ENCODE measurements at places on chromosomes 1 and 21. TPM values are rescaled to one million over a fixed set of nuclear protein-coding genes. Genes with fewer than 3 reads are reported as not detected.

The TRIM46 gene
- 1.1 TPM for total RNA-seq

The VASH2 gene
- 1.0 TPM for total RNA-seq

The SPRR1A gene
- total RNA-seq, result not detected

The PGLYRP4 gene
- total RNA-seq, result not detected

The SERTAD4 gene
- 4.8 TPM for total RNA-seq

The DENND2C gene
- total RNA-seq, result 1.5 TPM

The SNRNP40 gene
- 80.0 TPM for total RNA-seq

The RGS16 gene
- 5.0 TPM for total RNA-seq

The NUAK2 gene
- total RNA-seq, result 5.8 TPM

The DIO1 gene
- total RNA-seq, result not detected

The SHISAL2A gene
- total RNA-seq, result not detected

The RASAL2 gene
- 25.4 TPM for total RNA-seq

GRCh38 chr1:87203904-87204303 lies 124.8 kb upstream of the LMO4 start:
- no peaks in the 10 kb centered on the region for H3K4me1 ChIP-seq
- H3K27ac ChIP-seq, result no peak overlapping the region
- no peaks in the 10 kb centered on the region for H3K27me3 ChIP-seq
- no peak overlapping the region for H3K4me3 ChIP-seq
- H3K36me3 ChIP-seq, result no peaks in the 10 kb centered on the region

- peaks cover 10% of the 10 kb centered on the region for H3K4me1 ChIP-seq
- no peaks in the 10 kb centered on the region for H3K27me3 ChIP-seq
- no peak for DNase-seq
- H3K4me3 ChIP-seq, result no peak overlapping the region
- H3K36me3 ChIP-seq, result no peaks in the 10 kb centered on the region
Measured at GRCh38 chr1:219415915-219416314, 197.0 kb downstream of the ZC3H11B start.

DNA sequence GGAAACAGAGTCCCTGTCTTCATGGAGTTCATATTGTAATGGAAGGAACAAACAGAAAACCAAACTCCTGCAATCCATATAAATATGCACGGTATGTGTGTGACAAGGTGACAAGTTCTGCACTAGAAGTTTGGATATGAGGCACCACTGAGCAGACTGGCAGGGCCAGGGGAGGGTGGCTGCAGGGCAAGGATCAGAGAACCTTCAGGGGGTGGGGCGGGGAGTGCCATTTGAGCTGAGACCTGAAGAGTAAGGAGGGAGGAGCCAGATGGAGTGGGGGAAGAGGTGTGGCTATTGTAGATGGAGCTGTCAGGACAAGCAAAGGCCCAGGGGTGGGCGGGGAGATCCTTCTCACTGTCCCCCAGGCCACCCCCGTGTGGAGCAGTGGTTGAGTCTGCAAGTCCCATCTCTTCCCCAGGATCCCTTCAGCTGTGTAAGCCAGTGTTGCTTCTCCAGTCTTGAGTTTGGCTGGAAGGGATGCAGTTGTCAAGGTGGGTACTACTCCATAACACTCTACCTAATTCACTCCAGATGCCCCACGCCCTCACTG lies 76.4 kb downstream of the ATP5PO start:
- H3K27me3 ChIP-seq, result no peaks in the 10 kb centered on the region
- peaks cover 9% of the 10 kb centered on the region for H3K4me1 ChIP-seq
- no peak overlapping the region for H3K4me3 ChIP-seq
- peaks cover 30% of the 10 kb centered on the region for H3K36me3 ChIP-seq

DNA sequence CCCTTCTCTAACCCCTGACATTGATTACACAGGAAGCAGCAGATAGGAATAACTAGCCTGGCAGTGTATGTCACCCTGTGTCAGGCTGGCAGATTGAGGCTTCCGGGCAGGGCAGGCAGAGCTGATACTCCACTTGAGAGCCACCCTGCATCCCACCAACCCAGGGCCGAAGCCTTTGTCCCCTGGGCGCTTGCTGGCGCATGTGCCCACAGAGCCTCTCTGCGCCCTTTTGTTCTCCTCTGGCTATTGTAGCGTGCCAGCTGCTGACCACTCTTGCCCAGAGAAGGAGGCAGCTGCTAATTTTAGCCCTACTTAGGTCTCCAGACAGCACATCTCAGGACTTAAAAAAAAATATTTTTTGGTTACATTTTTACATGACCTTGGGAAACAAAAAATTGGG lies 304.9 kb downstream of the HHAT start:
- DNase-seq, result no peak
- no peaks in the 10 kb centered on the region for H3K36me3 ChIP-seq
- H3K4me3 ChIP-seq, result no peak overlapping the region
- H3K4me1 ChIP-seq, result no peaks in the 10 kb centered on the region
- H3K27ac ChIP-seq, result no peak overlapping the region

GRCh38 chr21:38140207-38140903 lies 116.4 kb upstream of the KCNJ15 start:
- DNase-seq, result no peak
- H3K27ac ChIP-seq, result no peak overlapping the region
- no peaks in the 10 kb centered on the region for H3K36me3 ChIP-seq
- H3K4me1 ChIP-seq, result no peaks in the 10 kb centered on the region

GRCh38 chr1:246768403-246769020 lies 44.3 kb downstream of the SCCPDH start:
- no peaks in the 10 kb centered on the region for H3K27me3 ChIP-seq
- H3K4me1 ChIP-seq, result no peaks in the 10 kb centered on the region
- H3K4me3 ChIP-seq, result no peak overlapping the region
- peaks cover 30% of the 10 kb centered on the region for H3K36me3 ChIP-seq
- DNase-seq, result no peak

DNA sequence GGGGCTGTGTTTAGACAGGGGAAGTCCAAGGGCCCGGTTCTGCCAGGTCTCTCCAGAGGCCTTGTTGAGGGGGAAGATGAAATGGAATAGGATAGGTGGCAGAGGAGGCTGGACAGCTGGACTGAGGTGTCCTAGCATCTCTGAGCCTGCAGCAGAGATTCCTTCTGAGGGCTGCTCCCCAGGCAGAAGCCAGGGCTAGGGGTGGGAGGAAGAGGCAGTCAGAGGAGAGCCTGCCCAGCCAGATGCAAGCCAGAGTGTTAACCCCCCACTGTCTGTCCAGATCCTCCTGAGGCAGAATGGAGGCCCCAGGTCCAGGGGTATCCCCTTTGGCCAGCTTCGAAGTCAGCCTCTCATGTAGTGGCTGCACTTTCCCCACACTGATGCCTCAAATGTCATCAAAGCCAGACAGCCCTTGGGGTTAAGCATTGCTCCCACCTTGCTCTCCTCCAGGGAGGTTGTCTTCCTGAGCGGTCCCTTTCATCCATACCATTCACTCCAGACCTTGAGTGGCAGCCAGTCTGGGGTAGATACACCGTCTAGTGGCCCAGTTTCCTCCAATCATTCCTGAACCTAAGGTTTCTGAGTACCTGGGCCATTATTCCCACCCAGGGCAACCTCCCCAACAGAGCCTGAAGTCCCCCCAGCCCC lies 1.7 kb downstream of the CSF1 start:
- H3K27me3 ChIP-seq, result no peaks in the 10 kb centered on the region
- peak overlapping the region; percentile 92 for H3K4me3 ChIP-seq
- no peak overlapping the region for H3K27ac ChIP-seq
- peaks cover 60% of the 10 kb centered on the region for H3K36me3 ChIP-seq

GRCh38 chr1:211469938-211470529 lies 21.9 kb downstream of the RD3 start:
- H3K36me3 ChIP-seq, result no peaks in the 10 kb centered on the region
- peak; percentile 28 for DNase-seq
- H3K4me1 ChIP-seq, result no peaks in the 10 kb centered on the region

DNA sequence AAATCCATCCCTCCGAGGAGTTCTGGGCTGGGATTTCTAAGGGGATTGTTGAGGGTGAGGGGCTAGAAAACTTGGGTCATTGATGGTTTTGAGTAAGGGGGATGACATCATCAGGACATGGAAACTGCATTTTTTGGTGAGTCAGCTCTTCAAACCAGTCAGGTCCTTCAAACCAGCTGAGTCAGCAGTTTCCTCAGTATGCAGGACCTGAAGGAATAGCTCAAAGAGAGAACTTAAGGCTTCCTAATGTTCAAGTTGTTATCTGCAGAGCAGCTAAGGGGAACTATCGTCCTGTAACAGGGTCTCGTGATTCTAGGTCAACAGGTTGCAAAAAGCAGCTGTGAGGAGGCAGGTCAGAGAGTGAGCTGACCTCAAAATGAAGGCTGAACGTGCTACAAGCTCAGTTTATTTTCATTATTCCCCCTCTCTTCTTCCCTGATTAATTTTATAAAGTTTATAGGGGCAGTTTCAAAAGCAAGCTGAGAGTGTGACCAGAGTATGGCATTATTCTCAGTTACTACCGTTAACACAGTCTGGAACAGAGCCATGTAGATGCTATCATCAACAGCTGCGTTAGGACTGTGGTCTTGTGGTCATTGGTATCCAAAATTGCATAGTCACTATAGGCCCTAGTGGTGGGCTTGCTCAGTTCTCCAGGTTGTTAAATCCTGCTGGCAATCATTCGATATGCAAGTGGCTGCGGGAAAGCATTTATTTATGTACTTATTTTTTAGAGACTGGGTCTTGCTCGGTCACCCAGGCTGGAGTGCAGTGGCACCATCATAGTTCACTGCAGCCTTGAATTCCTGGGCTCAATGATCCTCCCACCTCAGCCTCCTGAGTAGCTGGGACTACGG lies 10.7 kb upstream of the SDC3 start:
- H3K4me1 ChIP-seq, result peaks cover 28% of the 10 kb centered on the region
- no peak overlapping the region for H3K4me3 ChIP-seq
- no peak overlapping the region for H3K27ac ChIP-seq

GRCh38 chr1:33346927-33347649 lies 26.2 kb upstream of the A3GALT2 start:
- no peaks in the 10 kb centered on the region for H3K27me3 ChIP-seq
- H3K27ac ChIP-seq, result peak overlapping the region; percentile 81
- H3K4me3 ChIP-seq, result peak overlapping the region; percentile 94
- peaks cover 72% of the 10 kb centered on the region for H3K4me1 ChIP-seq
- peak; percentile 85 for DNase-seq

DNA sequence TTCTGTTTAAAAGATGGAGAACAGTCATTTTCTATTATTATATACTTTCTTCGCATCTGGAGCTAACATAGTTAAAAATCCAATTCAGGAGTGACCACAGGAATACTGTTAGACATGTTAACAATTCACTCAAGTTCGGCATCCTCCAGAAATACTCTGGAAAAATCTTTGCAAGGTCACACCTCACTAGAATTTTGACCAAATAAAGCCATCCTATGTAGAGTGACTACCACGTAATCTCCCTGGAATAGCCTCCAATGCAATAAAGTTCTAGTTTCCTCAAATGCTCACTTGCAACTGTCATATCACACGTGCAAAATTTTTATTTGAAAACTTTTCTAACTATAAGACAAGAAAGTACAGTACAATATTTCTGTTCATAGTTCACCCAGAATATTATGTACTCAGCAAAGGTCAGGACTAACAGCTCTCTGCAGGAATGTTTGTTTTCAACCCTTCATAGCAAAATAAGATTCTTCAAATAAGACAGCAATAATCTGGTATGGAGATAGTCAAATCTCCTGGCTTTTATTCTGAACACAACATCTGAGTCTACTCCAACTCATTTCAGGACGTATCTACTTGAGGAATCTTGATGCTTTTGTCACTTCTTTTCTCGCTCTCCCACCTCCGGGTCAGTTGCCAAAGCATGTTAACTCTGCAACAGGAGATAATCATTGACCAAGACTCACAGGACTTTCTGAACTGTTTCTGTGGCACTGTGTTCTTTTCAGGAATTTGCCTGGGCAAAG lies 82.6 kb downstream of the GDAP2 start:
- no peak overlapping the region for H3K27ac ChIP-seq
- H3K4me1 ChIP-seq, result no peaks in the 10 kb centered on the region

DNA sequence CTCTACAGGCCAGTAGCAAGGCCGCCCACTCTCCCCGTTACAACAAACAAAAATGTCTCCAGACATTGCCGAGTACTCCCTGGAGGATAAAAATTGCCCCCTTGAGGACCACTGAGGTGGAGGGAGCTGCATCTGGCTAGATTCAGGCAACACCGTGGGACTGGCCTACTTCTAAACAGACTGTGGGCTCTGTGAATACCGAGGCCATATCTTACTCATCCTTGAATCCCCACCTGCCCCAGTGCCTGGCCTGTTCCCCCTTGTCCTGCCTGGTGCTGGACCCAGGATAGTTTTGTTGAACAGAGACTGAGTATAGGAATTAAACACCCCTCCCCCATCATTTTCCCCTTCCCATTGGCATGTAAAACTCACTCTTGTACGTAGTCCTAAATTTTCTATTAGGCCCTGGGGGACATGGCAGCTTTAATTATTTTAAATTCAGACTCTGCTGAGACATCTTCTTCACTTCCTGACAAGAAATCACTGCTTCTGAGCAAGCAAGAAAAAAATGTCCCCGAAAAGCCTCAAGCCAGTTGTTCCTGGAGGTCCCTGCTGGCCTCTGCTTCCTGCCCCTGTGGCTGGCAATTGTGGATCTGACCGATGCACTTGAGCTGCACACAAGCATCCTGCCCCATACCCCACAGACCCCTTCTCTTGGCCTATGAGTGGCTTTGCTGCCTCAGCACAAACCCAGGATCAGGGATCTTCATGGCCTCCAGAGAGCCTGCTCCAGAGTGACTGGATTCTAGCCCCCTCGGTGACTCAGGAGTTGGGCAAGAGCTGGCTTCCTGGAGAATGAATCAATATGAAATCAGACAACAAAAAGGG lies 111.0 kb downstream of the ACTL8 start:
- H3K4me1 ChIP-seq, result peaks cover 14% of the 10 kb centered on the region
- no peak overlapping the region for H3K4me3 ChIP-seq
- no peaks in the 10 kb centered on the region for H3K27me3 ChIP-seq
- no peaks in the 10 kb centered on the region for H3K36me3 ChIP-seq
- H3K27ac ChIP-seq, result peak overlapping the region; percentile 23

- no peak overlapping the region for H3K4me3 ChIP-seq
- no peaks in the 10 kb centered on the region for H3K36me3 ChIP-seq
- no peaks in the 10 kb centered on the region for H3K27me3 ChIP-seq
- no peak for DNase-seq
Measured at GRCh38 chr1:230148126-230148652, 81.2 kb downstream of the GALNT2 start.

- no peaks in the 10 kb centered on the region for H3K36me3 ChIP-seq
- no peak overlapping the region for H3K27ac ChIP-seq
- peaks cover 3% of the 10 kb centered on the region for H3K27me3 ChIP-seq
- no peak overlapping the region for H3K4me3 ChIP-seq
Measured at GRCh38 chr21:37970548-37970947, 54.3 kb upstream of the KCNJ6 start.

DNA sequence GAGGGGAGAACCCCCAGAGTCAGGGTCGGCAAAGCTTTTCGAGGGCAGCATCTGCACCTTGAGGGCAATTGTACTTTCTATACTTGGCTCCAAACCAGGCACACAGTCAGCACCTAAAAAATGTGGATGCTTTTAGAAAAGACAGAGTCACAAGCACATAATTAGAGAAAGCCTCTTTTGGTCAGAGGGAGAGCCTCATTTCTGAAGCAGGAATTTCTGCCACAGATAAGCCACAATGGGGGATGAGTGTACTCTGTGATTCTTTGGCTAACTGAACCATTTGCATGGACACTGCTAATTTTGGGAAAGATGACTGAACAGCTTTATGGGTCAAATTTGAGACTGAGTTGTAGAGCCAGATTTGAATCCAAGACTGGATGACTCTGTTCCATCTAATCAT lies 635.7 kb downstream of the KIF26B start:
- no peak overlapping the region for H3K27ac ChIP-seq
- H3K4me3 ChIP-seq, result no peak overlapping the region
- H3K36me3 ChIP-seq, result no peaks in the 10 kb centered on the region
- no peaks in the 10 kb centered on the region for H3K27me3 ChIP-seq
- H3K4me1 ChIP-seq, result peaks cover 11% of the 10 kb centered on the region

- no peaks in the 10 kb centered on the region for H3K36me3 ChIP-seq
- H3K4me3 ChIP-seq, result no peak overlapping the region
- peaks cover 3% of the 10 kb centered on the region for H3K27me3 ChIP-seq
- H3K4me1 ChIP-seq, result no peaks in the 10 kb centered on the region
- H3K27ac ChIP-seq, result no peak overlapping the region
Measured at GRCh38 chr1:31227891-31228568, 11.7 kb downstream of the NKAIN1 start.

GRCh38 chr1:53763911-53764310 lies 24.9 kb upstream of the GLIS1 start:
- peaks cover 25% of the 10 kb centered on the region for H3K36me3 ChIP-seq
- H3K4me3 ChIP-seq, result no peak overlapping the region
- H3K4me1 ChIP-seq, result peaks cover 32% of the 10 kb centered on the region
- H3K27me3 ChIP-seq, result no peaks in the 10 kb centered on the region
